ENCODE measurements at places on chromosomes 3 and 15.

- no peak for DNase-seq
Measured at GRCh38 chr3:61562042-61562720, 810 bp downstream of the PTPRG start.

DNA sequence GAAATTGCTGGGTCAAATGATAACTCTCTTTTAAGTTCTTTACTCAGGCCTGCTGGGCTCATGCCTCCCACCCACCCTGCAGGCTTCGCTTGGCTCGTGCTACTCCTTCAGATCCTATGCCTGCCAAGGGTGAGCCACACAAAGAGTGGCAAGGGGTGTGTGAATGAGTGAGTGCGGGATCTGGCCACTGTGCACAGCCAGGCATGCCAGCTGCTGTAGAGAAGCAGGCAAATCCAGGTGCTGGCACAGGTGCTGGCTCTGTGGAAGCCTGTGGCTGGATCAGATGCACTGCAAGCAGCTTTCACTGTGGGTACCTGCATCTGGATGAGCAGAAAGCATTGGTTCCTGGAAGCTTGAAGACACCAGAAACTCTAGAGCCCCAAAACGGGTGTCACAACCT, 1055.7 kb upstream of the EPHA6 start:
- no peak for DNase-seq

DNA sequence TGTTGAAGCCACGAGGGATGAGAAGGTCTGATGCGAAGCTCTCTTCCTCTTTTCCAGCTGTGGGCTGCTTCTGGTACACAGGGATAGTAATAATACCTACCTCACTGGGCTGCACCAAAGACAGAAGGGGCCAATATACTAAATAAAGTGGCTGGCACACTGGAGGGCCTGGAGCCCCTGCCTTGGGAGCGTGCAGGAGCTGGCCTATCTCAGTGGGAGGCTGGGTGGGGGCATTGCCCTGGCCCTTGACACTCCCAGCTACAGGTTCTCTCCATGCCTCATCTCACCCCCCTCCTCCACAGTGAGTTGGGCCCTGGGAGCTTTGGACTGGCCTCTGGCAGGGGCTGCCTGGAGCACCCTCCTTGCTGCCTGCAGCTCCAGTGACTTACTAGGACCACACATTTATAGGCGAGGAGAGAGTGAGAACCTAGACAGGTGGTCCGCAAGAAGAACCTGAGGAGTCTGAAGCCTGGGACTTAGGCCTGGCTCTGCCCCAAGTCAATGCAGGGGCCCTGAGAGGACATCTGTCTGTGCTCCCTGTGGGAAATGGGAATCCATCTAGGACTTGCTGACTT, 1.6 kb downstream of the NOX5 start:
- DNase-seq, result no peak

DNA sequence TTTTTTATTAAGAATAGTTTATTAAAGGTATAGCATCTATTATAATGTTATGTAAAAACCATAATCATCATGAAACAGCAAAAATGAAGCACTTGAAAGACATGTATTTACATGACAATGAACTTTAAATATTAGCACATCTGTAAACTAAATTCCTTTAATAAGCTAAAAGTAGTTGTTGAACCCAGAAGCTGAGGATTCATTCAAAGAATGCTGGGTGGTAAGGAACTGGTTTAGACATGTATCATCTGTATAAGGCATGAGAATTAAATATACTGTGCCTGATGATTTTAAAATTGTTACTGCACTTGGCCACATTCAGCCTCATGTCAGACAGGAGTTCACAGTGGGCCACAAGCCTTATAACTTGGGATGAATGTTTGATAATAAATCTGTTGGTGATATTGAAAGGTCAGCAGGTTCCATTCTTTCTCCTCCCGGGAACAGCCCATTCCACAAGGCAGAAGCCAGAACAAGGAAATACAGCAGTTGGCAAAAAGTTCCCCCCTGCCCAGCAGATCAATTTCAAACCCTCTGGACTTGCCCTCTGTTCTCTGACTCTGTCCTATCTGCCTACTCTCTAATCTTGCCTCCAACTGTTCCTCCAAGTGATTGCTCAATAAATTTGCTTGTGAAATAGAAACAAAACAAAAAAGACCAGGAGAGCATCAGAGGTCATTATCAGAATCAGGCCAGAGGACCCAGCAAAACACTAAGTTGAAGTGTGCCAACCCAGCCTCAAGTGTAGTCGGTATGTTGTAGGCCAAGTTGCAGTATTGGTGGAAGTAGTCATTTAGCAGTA, 49.8 kb upstream of the TEX264 start:
- DNase-seq, result no peak

GRCh38 chr3:13569641-13570390, 20.9 kb downstream of the FBLN2 start:
- no peak for DNase-seq

DNA sequence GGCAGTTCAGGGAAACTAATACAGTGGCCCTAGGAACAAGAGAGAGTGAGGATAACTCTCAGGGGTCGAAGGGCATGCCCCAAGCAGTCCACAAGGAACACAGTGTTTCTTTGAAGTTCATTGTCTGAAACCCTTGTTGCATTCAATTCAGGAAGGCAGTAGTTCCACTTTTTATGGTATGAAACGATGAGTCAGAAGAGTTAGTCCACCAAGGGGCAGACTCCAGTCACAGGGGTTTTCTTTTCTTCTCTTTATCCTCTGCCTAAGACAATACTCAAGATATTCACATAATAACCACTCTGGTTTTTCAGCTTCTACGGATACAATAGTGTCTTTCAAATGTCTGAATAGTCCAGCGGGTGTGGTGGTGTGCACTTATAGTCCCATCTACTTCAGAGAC, 23.7 kb upstream of the TICRR start:
- no peak for DNase-seq

GRCh38 chr3:194988495-194989165, 282.3 kb downstream of the XXYLT1 start:
- DNase-seq, result no peak

GRCh38 chr3:72258361-72259141, 473.6 kb upstream of the PROK2 start:
- DNase-seq, result no peak

GRCh38 chr15:65952391-65953053, 83.2 kb downstream of the RAB11A start:
- no peak for DNase-seq

DNA sequence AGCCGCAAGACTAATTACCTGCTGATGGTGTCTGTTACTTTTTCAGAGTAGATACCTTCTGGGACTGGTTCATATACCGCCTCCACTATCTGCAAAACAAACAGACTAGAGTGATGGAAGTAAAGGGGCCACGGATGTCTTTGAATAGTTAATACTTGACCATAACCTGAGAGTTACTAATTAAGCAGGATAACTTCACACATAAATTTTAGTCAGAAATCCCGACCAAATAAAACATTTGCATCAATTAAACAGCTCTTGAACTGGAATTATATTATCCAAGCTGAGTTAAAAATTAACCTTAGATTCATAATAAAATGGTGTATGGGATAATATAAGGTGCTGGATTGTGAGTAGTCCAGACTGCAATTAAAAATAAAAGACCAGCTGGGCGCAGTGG, 167.7 kb downstream of the NEK10 start:
- DNase-seq, result no peak

DNA sequence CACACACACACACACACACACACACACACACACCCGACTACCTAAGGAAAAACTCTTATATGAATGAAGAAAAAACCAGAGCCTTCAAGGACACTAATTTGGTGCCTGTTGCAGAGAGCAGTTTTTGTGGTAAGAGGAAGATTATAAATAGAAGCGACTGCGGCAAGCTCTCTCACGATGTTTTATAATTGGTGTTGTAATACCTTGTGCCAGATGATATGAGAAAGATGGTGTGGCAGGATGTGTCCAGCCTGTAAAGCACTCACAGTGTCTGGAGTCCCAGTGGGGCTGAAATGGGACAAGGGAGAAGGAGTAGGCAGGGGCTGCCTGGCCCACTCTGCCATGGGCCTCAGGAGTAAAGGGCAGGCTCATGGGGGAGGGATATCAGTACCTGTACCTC, 839.9 kb downstream of the AGBL1 start:
- no peak for DNase-seq

- no peak for DNase-seq
Measured at GRCh38 chr3:195549931-195550519, 6.9 kb upstream of the PPP1R2 start.

GRCh38 chr15:53591041-53591440, 168.4 kb downstream of the WDR72 start:
- DNase-seq, result no peak

DNA sequence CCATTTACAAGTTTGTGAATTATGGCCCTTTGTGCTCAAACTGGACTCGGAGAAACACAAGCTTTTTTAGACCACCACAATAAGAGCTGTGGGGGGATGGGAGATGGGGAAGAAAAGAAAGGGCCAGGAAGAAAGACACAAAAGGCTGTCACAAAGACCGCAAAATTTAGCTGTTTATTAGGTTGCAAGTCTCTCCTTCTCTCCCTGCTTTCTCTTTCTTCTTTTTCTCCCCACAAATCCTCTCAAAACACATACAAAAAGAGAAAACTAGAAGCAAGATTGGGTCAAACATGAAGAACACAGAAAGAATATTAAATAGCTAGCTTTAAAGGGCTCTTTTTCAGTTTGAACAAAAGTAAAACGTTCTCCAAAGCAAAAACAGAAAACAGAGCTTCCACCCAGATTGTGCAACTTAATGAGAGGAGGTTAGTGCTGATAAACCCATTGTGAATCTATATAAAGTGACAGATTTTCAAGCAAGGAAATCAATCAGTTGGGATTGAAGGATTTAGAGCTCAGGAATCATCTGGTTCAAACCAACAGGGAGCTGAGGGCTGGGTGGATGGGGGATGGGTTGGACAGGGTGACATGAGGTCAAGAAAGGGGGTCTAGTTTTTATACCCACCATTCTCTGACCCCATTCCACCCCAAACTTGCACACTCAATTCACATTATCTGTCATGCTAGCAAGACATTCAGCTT, 87.3 kb downstream of the DHX30 start:
- no peak for DNase-seq

GRCh38 chr3:32544894-32545293, 25.8 kb downstream of the DYNC1LI1 start:
- DNase-seq, result no peak

DNA sequence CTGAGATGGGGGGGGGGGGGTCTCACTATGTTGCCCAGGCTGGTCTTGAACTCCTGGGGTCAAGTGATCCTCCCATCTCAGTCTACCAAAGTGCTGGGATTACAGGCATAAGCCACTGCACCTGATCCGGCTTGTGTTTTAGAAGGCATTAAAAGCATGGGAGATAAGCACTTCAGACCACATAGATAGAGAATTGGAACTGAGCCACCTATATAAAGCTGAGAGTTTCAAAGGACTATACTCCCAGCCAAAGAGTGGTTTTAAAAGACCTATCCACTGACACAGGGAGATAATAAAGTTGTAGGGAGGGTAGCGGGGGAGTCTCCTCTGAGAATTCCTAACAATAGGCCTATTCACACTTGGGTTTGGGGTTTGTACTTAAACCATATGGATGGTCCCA, 34.8 kb downstream of the DENND4A start:
- no peak for DNase-seq

GRCh38 chr3:59473636-59474035, 423.8 kb upstream of the CFAP20DC start:
- DNase-seq, result no peak

DNA sequence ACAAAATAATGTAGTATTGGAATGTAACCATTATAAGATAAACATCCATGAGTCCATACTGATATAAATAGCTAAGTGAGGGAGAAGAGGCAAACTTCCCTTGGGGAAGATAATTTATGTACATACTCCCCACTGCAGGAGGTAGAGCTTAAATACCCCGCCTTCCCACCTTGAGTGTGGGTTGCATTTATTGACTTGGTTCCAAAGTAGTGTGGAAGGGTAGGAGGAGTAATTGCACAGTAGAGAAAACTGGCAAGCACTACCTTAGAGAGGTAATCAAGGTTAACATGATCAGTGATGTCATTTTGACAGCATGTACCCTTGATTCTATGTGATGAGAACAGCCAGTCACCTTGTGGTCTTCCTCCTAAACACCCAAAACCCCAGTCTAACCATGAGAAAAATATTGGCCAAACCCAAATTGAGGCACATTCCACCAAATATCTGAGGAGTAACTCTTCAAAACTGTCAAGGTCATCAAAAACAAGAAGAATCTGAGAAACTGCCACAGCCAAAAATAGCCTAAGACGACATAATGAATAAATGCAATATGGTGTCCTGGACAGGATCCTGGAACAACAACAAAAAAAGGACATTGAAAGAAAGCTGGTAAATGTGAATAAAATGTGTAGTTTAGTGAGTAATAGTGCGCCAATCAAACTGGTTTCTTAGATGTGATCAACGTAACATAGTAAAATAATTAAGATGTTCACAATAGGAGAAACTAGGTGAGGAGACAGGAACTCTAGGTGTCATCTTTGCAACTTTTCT, 774 bp upstream of the CNOT10 start:
- DNase-seq, result no peak

Measured in non-pigmented ciliary epithelial cell (primary cell).